ENCODE measurements at places on chromosomes 1 and 21.

- DNase-seq = no peak
Measured at GRCh38 chr1:67193704-67194103, 27.4 kb downstream of the IL23R start.

DNA sequence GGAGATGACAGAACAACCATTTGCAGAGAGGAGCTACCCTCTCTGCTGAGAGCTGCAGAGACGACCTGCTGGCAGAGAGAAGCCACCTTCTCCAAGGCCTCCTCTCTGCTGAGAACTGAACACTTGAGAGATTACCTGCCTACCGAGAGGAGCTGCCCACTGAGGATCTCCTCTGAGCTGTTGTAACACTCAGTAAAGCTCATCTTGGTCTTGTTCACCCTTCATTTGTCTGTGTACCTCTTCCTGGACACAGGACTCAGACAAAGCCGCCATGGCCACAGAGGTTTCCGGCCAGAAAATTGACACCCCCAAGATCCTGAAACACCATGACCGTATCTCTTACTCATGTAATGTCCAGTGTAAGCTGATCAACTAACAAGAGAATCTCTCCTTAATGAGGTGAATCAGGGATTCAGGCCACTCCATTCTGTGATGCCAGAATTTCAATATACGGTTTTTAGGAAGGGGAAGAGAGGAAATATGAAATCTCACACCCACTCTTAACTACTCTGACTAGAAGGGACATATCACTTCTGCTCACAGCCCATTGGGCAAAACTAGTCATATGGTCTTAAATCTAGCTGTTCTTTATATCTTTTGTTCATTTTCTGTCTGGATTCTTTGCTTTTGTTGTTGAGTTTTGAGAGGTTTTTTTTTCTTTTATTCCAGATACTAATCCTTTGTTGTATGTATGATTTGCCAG is 83.8 kb downstream of the RHOU start:
- DNase-seq = no peak

DNA sequence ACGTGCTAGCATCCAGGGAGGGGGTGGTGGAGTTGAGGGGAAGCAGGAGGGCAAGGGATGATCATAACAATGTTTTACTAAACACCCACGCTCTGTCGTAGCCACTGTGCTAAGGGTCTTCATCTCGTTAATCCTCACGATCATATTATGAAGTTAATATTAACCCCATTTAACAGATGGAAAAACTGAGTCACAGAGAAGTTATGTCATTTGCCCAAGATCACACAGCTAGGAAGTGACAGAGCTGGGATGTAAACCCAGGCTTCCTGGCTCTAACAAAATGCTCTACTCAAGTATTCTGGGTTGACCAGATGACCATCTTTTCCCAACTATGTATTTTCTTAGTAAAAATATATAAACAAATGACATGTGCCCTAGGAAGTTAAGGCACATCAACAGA is 88.7 kb downstream of the TAS1R2 start:
- no peak for DNase-seq

GRCh38 chr1:156368889-156369684 is at the start of gene RHBG:
Gene RHBG, plus strand, starts transcription at chr1:156369211. Its CDS starts 39 bp downstream, at chr1:156369250.
- peak; percentile 35 for DNase-seq

DNA sequence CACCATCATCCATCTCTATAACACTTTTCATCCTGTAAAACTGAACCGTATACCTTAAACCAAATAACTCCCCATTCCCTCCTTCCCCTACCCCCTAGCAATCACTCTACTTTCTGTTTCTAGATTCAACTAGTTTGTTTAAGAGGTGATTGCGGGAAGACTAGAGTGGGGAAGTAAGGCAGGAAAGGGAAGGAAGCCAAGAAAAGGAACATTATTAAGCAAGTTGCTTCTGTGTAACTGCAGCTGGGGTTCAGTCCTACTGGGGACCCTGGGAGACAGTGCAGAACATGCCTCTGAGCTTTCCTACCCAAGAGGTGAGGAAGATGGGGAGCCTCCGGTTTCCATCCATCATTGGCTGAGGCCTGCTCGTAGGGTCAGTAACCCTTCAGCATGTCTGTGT is 28.9 kb upstream of the H3-3A start:
- no peak for DNase-seq

DNA sequence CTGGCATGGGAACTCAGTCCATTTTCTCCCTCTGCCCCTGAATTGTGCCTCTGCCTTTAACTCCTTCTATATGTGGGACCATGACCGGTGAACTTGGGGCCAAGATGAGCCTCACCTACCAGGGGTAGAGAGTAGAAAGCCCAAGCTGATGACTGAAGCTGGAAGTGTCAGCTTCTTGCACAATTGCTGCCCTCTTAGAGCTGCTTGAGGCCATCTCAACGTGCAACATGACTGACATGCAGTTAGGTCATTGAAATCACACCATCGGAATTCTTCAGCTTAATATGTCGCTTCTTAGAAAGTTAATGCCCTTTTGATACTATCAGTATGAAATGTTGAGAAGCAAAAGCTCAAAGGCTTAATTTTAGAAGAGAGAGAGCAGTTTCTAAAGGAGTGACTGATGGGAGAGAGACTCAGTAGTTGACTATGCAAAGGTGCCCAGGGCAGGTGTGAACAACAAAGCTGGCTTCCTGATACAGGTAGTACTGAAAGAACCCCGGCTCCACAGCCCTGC is 89.4 kb upstream of the UBE2U start:
- no peak for DNase-seq

Data from left ventricle myocardium inferior (tissue), 1 donor.